ENCODE measurements at places on chromosomes 2 and 18.

DNA sequence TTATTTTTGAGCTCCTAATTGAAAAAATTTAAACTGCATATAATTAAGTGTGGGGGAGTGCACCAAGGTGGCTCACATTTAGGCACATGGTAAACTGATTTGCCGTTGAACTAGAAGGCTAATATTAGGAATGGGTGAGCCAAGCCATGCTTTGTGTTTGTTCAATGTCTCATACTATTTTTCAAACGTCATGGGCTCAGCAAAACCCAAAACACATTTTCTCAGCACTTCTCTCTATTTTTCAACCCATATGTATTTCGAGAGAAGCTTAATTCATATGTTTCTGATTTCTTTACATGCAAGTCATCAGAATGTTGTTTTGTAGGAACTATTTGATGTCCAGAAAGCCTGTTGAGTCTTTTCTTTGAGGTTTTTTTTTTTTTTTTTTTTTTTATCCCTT, 291.2 kb downstream of the TCF4 start:
- no peak for DNase-seq

DNA sequence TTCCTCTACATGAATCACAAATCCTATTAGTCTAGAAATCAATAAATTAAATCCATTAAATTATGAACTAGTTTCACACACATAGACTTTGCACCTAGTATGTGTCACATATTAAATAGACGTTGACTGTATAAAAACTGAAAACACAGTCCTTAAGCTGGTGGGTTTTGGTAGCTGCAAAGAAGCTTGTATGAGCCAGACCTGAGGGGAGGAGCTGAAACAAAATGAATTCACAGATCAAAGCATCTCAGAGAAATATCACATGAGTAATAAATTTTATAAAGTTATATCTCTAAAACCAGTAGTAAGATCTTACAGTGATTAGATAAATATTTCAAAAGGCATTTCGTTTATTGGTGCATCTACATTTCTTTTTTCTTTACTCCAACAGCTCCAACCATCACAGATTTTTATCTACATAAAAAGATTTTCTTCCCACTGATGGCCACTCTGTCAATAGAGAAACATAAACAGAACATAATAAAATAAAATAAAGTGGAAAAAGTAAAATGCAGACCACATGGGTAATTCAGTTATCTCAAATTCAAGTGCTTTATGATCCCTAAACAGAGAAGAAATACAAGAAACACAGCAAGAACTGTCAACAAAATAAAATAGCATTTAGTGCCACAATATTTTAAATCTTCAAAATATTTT, 420.0 kb upstream of the CYRIA start:
- DNase-seq, result no peak

- DNase-seq, result no peak
These were observed 18.9 kb upstream of the DPP4 start for GRCh38 chr2:162092658-162093556.

DNA sequence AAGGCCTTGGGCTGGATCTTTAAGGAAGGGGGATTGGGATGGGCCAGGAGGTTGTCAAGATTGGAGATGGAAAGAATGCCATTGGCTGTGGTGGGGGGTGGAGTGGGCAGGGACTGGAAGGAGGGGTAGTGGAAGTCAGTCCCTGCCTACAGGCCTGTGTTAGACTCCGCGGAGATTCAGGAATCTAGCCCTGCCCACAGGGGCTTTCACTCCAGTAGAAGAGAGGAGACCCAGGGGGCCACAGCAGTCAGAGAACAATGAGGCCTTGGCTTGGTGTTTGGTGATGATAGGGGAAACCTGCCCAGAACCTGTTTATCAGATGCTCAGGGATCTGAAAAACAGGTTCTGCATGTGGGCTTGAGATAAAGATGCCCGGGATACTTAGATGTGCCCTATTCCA, 6.1 kb downstream of the STEAP3 start:
- no peak for DNase-seq

- DNase-seq, result no peak
These were observed 2.3 kb downstream of the PTGR3 start for GRCh38 chr18:75206452-75207309.

DNA sequence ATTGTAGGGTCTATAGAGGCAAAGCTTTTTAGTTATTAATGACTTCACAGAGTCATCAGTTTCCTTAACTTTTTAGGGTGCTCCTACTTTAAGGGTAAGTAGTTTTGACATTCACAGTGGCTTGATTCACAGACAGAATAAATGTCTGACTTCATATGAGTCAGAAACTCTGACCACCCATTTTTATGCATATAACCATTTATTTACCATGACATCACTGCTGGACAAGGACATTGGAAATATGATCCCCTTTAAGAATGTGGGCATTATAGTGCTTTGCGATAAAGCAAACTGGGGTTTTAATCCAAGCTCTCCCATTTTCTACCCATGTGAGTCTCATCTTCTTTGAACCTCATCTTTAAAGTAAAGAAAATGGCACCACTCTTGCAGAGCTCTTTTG, 162.0 kb upstream of the MC4R start:
- no peak for DNase-seq

- DNase-seq, result no peak
These were observed at the start of gene SLC5A7 for GRCh38 chr2:107986278-107987217. SLC5A7 (plus strand) TSS chr2:107986524; CDS start chr2:107988156, 1,632 bp downstream.

- no peak for DNase-seq
These were observed 137.8 kb upstream of the GATA6 start for GRCh38 chr18:22031611-22032010.

- no peak for DNase-seq
These were observed 30.8 kb upstream of the POLE4 start for GRCh38 chr2:74927621-74928020.

DNA sequence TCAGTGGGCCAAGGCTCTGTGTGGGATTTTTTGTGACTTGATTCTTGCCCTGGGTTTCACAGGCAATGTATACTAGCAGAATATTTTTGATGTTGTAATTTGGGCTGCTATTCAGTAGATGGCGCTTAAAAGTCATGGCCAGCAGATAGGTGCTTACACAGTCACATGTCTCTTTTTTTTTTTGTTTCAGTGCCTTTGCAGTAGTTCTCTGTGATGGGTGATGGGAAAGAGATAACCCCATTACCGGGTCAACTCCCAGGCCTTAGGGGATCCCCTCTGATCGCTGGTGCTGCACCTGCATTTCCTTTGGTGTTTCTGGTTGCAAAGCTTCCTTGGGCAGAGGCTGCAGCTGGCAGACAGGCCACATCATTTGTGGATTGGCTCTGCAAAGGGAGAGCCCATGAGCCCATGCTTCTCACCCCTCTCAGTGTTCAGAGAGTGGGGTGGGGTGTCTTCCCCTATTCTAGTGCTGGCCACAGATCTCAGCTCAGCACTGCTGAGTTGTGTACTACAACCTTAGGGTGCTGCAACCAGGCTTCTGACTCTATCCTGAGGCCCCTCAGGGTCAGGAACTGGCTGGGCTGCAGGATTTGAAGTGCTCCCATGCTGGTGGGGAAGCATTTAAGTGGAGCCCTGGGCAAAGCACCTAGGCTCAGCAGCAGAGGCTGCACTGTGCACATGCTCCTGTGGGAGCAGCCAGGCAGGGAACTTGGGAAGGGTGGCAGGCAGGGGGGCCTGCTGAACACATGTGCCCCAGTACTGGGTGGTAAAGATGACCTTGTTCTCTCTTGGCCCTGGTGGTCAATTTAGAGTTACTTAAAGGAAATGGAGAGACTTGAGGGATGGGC, 219.8 kb upstream of the SPHKAP start:
- DNase-seq, result no peak

GRCh38 chr2:84879584-84880394, 1.1 kb downstream of the TRABD2A start:
- DNase-seq, result no peak

DNA sequence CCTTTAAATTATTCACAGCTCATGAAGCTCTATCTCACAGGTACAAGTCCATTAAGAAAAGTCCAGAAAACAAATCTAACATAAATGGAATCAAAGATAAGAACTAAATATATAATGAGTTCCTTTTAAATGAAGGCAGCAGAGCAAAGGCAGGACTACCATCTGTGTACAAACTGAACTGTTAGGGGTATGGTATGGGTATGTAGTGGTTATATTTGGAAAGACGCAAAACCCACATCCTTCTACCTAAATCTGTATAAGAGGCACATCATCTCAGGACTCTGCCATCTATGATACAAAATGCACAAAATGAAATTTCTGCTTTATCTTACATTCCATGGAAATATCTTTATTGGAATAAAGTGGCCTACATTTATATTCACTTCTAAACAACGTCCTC, 59.9 kb downstream of the PDE11A start:
- DNase-seq, result no peak

DNA sequence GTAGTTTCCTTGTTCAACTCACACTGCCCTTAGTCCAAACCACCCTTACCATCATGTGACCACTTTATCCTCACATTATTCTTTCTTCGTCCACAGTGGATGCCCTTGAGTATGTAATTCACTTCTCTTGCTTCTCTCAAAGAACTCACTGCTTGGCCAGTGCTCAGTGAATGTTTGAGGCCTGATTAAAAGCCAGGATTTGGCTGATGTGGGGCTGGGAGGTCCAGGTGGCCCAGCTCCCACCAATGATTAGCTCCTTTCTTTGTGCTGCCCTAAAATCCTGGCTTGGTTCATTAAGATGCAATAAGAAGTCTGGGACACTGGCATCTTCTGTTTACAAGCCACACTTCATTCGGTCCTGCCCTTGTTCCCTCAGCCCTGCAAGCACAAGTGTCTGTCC, 97.8 kb upstream of the CELF4 start:
- no peak for DNase-seq

GRCh38 chr18:68679528-68679927, 35.4 kb downstream of the TMX3 start:
- DNase-seq, result no peak

- DNase-seq, result no peak
These were observed 80.8 kb downstream of the DYSF start for GRCh38 chr2:71534201-71534600.

DNA sequence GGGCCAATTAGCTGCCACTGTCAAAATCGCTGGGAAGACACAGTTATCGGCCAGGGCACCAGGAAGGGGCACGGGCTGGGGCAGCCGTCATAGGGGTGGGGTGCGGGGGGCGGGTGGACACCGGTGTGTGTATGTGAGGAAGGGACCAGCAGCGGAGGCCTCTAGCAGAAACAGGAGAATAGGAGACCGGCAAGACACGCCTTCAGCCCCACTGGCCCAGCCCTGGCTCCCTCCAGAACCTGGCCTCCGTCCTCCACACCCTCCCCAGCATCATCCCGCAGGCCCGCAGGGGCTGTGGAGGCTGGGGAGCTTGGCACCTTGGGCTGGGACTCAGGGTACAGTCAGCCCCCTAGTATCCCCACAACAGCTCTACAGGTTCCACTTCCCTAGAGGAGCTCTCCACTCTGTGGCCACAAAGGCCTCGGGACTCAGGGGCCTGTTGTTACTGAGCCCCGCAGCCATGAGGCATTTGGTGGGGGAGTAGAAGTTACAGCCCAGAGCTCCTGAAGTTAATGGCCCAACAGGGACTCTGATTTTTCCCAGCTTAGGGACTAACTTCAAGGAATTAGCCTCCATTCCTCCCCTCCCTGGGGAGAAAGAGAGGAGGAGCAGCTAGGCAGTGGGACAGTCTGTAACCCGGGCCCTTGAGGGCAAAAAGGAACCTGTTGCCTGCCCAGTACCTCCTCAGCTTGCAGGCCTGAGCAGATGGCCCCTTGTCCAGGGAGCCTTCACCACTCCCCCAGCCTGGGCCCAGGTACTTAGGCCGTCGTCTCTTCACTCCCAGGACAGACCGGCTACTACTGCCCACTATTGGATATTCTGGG, 19.9 kb downstream of the SH2D6 start:
- no peak for DNase-seq

- DNase-seq, result no peak
These were observed 117.7 kb downstream of the RBMS1 start for GRCh38 chr2:160375802-160376469.

GRCh38 chr2:107358362-107358761, 468.3 kb upstream of the RGPD4 start:
- DNase-seq, result no peak

DNA sequence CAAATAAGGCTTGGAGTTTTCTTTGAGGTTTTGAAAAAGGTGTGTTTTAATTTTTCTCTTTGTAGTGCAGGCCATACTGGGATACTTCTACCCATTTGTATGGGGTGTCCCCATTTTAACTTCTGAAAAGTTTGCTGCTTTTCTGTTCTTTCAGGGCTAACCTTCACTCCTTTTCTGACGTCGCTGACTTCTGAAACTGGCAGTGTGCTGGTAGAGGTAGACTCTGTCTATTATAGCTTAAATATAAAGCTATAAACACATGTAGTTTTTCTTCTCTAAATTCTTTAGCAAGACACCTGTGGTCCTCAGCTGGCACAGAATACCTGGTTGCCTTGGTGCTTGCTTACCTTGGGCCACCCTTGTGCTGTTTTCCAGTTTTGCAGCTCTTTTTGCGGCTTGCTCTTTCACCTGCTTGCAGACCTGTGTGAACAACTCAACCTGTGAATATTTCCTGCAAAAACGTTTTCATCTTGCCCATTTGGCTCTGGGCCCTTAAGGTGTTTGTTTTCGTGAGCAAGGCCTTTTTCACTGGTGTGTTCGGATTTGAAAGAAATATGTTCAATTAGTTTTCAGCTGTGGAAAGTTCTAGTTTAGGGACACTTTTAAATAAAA, 42.2 kb downstream of the PHLPP1 start:
- no peak for DNase-seq

GRCh38 chr2:218386505-218387368, 4.7 kb downstream of the SLC11A1 start:
- DNase-seq, result no peak

- DNase-seq, result no peak
These were observed 26.2 kb upstream of the KDM3A start for GRCh38 chr2:86414996-86415395.

DNA sequence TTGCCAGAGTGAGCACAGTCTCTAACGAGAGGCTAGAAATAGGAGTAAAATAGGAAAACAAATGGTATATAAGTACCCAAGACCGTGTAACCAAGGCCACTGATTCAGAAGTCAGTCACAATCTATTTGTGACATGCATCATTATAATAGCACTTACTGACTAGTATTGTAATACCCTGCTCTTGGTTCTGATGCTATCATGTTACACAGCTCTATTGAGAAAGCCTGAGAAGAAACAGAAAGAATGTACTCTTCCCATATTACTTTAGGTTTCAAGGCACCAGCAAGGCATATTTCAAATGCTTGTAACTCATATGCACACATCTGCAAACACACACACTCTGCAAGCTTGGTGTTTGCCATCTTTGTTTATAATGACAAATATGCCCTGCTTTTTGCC, 746.4 kb downstream of the SLC4A3 start:
- DNase-seq, result no peak

DNA sequence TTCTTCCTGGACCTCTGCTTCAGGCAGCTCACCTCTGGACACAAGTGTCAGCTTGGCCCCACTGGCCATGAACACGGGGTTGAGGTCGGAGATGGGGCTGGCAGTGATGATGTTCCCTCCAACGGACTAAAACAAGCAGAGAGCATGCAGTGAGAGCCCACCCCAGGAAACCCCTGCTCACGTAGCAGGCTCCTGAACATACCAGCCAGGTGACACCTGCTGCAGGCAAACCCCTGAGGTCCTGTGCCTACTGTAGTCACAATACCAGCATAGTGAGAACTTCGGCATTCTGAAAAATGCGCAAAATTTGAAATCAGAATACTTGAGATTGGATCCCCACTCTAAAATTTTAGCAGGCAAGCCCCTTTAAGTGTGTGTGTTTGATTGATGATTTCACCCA, 32.9 kb downstream of the XDH start:
- DNase-seq, result no peak
